ENCODE measurements at places on chromosomes 3 and 15.

GRCh38 chr3:178275311-178275710 lies 260.9 kb upstream of the KCNMB2 start:
- no peak for DNase-seq

DNA sequence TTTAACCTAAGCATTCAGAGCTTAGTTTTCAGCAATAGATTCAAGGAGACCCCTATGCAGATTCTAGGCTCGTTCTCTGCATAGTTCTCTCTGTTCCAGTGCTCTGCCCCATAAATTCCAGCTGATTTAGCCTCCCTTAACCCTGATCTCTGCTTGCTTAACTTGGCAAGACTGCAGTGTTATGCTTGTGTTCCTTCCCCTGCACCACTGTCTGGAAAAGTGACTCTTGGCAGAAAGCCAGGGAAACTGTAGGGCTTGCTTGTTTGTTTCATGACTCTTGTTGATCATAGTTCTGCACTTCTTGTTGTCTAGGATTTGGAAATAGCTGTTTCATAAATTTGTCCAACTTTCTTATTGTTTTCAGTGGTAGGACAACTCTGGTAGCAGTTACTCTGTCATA lies 40.1 kb downstream of the ANAPC13 start:
- DNase-seq = no peak

GRCh38 chr3:114442246-114442645 lies 148.4 kb downstream of the TIGIT start:
- no peak for DNase-seq

DNA sequence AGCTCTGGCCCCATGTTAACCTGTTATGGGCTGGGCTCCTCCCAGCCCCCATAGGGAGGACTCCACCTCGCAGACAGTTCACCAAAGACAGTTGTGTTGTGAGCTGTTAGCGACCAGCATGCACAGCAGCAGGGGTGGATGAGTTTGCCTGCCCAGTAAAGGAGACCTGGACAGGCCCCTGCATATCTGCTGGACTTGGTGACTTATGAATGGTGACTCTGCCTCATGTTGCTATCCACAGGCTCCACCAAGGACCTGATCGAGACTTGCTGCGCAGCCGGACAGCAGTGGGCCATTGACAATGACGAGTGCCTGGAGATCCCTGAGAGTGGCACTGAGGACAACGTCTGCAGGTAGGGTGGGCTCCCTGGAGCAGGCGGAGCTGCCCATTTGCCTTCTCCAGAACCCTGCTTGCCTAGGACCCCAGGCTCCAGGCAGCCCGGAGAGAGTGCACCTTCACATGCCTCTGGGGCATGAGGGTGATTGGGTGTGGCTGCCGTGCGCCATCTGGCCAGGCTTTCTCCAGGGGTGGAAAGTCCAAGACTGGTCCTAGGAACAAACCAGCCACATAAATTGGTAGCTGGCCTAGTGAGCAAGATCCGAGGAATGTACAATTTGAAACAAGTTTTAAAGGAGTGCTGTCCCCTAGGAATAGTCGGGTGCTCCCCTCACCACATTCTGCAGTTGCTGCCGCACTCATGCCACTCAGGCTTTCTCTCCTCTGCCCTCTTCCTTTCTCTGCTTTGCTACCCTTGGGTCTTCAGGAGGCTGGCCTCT lies 59.1 kb downstream of the FBLN2 start:
- DNase-seq = no peak

DNA sequence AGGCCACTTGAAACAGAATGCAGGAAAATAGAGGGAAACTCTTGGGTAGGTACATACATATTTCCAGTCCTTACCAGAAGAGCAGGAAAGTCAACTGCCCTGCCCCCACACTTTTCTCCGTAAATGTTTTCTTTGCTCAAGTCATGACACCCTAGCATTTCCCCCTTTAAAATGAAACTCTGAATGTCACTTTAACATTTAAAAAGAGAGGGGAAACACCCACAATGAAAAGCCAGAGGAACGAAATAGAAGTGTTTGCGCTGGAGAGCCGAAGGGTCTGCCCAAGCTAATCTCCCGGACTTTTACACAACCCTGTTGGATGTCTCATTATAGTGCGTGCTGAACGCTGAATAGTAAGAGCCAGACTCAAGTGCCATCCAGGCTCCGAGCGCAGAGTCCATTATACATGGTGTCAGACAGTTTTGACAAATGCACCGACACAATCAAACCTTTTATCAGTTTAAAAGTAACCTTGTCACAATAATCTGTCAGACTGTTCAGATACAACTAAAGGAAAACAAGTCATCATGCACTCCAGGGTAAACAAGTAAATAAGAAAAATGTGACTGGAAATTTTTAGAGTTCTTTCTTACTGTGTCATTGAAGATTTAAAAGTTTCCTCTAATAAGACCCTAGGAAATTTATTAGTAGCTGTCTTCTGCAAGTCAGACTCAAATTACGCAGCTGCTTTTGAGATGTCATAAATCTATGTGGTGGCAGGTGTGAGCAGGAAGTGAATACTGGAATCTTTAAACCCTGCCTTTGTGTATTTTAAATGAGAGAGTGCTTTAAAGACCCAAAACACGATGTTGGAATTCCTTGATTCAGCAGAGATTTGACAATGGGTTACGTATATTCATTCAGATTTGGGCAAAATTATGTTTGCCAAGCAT lies 159.8 kb downstream of the RBMS3 start:
- no peak for DNase-seq

GRCh38 chr3:56254835-56255234 lies 213.4 kb downstream of the ERC2 start:
- no peak for DNase-seq

DNA sequence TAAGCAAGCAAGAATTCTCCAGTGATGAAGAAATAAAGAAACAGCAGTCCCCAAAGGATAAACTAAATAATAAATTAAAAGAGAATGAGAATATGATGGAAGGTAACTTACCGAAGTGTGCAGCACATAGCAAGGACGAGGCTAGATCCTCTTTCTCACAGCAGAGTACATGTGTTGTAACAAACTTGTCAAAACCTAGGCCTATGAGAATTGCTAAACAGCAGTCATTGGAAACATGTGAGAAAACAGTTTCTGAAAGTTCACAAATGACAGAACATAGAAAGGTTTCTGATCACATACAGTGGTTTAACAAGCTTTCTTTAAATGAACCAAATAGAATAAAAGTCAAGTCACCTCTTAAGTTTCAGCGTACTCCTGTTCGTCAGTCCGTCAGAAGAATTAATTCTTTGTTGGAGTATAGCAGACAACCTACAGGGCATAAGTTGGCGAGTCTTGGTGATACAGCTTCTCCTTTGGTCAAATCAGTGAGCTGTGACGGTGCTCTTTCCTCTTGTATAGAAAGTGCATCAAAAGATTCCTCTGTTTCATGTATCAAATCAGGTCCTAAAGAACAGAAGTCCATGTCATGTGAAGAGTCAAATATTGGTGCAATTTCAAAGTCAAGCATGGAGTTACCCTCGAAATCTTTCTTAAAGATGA lies 4.5 kb upstream of the SCG5 start:
- no peak for DNase-seq

- no peak for DNase-seq
Observed at GRCh38 chr3:21859124-21860081, 108.4 kb upstream of the ZNF385D start.

DNA sequence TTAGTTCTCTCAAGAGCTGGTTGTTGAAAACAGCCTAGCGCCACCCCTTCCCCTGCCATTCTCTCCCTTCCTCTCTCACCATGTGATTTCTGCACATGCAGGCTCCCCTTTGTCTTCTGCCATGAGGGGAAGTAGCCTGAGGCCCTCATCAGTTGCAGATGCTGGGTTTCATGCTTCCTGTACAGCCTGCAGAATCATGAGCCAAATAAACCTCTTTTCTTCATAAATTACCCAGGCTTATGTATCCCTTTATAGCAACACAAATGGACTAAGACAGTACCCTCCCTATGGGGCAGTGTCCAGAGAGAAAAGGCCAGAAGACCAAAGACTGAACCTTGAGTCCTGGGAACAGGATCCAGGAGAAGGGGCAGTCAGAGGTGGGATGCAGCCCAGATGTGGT lies 54.7 kb downstream of the CLEC3B start:
- DNase-seq = no peak

DNA sequence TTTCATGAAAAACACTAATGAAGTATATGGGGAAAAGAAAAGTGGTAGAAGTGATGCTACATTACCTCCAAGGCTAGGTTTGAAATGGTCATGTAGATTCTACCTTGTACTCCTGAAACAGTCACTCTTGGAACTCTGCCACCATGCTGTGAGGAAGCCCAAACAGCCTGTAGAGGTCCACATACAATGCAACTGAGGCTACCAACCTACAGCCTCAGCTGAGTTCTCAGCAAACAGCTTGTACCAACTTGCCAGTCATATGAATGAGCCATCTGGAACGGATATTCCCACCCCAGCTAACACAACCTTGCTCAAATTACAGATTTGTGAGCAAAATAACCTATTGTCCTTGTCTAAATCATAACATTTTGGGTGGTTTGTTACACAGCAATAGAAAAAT lies 193.5 kb downstream of the ULK4 start:
- no peak for DNase-seq

DNA sequence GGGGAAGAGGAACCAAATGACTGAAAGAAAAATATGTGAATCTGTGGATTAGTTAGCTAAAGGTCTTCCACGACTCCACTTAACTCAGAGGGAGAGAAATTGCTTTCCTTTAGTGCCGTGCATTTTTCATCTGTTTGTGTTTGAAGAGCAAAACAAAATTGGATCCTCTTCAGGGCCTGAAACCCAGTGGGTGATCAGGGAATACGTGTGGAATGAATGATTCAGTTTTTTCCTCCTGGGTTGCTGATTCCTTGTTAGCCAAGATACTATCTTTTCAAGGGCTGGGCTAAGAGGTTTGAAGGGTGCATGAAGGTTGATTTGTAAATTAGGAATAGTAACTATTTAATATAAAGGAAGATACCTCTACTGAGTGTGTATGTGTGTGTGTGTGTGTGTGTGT lies 61.0 kb downstream of the TPRG1 start:
- no peak for DNase-seq

DNA sequence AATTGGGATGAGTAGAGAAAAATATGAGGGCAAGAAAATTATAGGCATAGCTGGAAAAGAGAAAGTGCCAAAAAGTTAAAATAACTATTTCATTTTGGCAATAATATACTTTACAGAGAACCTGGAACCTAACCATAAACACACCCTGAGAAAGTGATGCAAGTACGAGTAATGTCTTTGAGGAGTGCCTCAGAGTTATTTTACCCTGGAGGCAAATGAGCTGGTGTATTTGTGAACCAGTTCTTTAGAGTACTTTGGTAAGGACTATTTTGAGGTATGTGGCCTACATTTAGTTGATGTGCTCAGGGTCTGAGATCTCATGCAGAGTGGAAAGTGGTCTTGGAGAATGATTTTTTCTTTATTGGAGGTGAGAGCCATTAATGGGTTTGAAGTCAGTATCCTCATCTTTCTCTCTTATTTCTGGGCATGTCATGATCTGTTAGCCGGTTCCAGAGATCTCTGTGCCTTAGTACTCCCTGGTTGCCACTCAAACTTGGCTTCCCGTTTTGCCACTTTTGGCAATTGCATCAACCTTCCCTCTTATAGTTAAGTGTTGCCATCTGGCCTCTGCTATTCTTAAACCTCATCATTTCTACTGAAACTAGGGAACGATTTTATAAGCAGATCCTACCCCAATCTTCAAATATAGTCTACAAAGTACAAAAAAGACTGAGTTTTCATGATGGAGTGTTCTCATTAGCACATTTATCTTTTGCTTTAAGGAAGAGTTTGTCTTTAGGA lies 145.7 kb downstream of the EPHA6 start:
- no peak for DNase-seq

- no peak for DNase-seq
Observed at GRCh38 chr3:4744405-4745234, 234.6 kb upstream of the BHLHE40 start.

- no peak for DNase-seq
Observed at GRCh38 chr3:171429635-171430034, 30.6 kb downstream of the TNIK start.

DNA sequence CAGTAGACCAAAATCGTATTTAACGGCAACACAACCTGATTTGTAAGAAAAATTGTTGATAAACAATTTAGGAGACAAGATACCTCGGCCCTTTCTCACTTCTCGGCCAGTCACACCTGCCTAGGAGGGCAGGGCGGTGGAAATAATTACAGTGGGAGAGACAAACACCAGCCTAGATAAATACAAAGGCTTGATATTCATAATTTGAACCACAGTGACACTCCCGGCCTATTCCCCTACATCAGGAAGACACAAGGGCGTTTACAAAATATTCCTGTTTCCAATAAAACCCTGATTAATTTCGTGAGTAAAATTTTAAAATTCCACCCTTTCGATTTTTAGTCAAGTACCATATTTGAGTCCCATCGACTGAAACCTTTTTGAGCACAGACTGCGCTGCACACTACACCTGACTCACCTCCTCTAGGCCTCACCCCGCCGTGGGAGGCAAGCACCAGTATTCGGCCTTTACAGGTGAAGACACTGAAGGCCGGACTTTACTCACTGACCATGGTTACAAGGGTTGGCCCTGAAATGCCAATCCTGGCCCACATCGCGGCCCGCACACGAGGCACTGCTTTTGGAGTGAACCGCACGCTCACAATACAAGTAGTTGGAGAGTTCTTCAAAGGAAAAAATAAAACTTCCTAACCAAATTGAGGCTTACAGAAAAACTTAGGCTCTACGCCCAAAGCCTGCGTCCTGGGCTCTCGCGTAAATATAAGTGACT lies 794 bp downstream of the ARPP19 start:
- peak; percentile 41 for DNase-seq

- DNase-seq = no peak
Observed at GRCh38 chr15:31494786-31495185, 168.2 kb downstream of the KLF13 start.

GRCh38 chr15:62455441-62455921 lies 290.4 kb upstream of the C2CD4B start:
- DNase-seq = no peak

DNA sequence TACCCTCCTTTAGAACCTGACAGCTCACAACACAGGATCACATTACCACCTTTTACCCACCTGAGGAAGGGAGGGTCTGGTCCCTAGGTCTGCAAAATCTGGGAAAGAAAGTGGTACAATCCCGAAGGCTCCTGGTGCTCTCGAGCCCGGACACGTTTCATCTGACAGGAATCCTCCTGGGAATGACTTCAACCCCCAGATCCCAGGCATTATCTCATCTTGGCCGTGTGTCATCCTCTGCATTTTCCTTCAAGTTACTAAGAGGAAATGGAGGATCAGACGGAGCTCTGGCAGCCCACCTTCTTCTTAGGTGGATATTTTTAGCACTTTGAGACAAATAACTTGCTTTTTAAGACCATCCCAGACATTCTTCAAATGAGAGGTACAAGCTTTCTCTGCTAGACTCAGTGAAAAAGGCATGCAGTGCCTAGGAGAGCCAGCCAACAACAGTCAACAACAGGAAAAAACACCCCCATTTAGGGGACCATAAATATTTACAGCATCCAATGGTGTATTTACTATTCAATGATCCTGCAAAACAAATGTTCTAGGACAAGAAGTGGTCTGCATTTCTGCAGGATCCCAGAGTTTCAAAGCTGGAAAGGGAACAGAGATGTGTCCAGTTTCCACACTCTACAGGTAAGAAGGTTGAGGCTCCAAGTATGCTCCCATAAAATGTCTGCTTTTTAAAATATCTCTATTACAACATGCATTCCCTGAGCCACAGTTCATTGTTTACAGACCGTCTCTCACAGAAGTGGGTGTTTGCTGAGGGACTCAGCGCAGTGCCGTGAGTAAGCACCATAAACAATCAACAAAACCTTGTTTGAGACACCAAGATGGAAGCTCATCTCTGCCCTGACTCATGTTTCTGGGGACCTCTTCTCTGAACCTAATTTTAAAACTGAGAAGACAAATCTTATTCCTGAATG lies 38.3 kb upstream of the ARHGEF3 start:
- no peak for DNase-seq
